Pons (tissue), 1 donor: ENCODE measurements at places on chromosomes 2 and 18.

DNA sequence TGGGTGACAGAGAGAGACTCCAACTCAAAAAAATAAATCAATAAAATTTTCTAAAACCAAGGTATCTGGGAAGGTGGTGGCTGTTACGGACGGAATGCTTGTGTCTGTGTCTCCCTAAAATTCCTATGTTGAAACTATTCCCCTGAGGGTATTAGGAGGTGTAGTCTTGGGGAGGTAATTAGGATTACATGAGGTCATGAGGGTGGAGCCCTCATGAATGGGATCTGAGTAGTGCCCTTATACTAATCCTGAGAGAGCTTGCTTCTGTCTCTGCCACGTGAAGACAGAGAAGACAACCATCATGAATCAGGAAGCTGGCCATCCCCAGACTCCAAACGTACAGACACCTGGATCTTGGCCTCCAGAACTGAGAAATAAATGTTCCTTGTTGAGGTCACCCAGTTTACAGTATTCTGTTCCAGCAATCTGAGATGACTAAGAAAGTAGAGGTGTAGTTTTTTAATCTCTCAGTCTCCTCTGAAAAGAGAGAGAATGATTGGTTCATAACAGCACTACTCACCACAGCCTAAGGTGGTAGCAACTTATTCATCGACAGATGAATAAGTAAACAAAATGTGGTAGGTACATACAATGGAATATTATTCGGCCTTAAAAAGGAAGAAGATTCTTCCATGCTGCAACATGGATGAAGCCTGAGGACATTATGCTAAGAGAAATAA lies 38.4 kb downstream of the TGFBRAP1 start:
- DNase-seq, result no peak

GRCh38 chr2:147482916-147483669 lies 361.7 kb upstream of the ACVR2A start:
- no peak for DNase-seq

GRCh38 chr2:33204945-33205344 lies 258.2 kb downstream of the LTBP1 start:
- DNase-seq, result no peak

DNA sequence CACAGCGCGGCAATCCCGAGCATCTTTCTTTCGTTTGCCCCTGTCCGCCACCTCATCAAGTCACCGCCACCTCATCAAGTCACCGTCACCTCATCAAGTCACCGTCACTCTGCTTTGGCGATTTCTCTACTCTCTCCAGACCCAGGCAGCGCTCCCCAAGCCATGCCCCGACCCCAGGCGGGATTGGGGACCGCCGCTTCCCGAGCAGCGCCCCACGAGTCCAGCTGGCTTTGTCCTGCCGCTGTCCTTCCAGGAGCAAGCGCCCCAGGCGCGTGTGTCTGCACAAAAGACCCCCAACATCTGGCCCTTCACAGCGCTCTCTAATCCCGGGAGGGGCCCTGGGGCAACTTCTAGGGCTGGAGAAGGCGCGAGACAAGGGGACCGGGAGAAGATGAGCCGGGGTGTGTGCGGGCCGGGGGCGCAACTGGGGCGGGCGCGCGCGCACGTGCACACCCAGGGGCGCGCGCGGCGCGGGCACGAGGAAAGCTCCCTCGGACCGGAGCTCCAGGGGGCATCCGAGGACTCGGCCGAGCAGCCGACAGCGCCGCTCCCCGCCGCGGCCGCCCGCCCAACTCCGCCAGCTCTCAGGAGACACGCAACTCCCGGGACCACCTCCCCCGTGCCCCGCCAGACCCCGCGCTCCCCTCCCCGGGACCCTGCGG lies 633 bp upstream of the RNF152 start:
- no peak for DNase-seq

DNA sequence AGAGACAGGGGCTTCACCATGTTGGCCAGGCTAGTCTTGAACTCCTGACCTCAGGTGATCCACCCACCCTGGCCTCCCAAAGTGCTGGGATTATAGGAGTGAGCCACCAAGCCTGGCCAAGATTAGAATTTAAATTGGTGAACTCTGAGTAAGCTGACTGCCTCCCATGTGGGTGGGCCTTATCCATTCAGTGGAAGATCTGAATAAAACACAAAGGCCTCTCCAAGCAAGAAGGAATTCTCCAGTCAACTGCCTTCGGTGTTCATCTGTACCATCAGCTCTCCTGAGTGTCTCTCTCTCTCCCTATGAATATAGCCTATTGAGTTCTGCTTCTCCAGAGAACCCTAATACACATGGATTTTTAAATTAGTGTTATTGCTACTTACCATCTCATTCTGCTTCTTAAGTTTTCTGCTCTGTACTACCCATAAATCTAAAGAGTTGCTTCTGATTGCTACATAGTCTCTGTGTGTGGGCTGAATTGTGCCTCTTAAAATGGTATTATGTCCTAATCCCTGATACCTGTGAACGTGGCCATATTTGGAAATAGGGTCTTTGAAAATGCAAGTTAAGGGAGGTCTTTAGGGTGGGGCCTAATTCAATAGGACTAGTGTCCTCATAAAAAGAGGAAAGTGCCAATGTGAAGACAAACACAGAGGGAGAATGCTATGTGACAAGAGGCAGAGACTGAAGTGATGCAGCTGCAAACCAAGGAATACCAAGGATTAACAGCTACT lies 36.3 kb downstream of the FBXO11 start:
- no peak for DNase-seq

- no peak for DNase-seq
These were observed 4.1 kb downstream of the TGFBRAP1 start for GRCh38 chr2:105325389-105325963.

DNA sequence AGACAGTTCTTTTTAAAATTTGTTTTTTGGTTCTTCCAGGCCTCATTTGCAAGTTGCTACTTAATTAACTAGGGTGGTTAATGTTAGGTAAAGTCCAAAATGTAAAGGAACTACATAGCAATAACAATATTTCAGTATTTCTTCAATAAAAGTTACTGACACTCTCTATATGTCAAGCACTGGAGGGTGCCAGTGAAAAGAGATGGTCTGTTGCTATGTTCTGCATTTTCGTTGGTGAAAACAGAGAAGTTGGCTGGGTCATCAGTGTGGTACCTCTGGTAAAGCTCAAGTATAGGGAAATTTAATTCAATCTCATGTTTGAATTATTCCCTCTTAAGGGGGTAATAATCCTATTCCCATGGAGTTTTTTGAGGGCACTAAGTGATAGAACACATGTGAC lies 16.3 kb upstream of the SCN1A start:
- no peak for DNase-seq

DNA sequence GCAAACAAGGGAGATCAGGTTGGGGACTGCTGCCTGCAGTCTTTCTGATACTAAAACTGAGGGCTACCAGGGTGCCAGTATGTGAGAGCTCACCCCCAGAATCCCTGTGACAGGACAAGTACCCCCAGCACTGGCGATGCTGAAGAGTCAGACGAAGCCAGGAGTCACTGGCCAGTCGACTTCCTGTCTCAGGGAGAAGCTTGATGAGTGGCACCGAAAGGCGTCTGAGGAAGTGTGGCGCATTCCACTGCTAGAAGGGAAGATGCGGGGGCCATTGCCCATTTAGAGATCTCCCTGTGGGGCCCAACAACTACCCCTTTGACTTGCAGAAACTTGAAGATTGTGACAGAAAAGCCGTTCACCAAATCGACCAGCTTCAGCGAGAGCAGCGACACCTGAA lies 22.0 kb downstream of the MXD1 start:
- DNase-seq, result no peak

DNA sequence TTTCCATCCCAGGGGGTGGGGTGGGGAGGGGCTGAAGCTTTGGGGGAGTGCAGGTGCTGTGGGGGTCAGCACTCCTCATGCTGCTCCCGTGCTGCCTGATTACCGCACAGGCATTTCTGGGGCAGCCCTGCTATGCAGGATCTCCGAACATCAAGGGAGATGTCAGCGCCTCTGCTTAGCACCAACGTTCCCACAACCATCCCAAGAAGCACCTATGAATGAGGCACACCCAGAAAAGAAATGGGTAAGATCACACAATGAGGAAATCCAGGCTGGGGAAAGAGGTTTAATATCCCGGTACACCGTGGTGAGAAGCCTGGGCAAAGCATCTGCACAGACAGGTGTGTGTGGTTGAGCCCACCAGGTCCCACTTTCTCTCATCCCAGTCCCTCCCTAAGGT lies 17.5 kb downstream of the GAREM2 start:
- no peak for DNase-seq

GRCh38 chr2:162327134-162327769 lies 8.8 kb upstream of the IFIH1 start:
- no peak for DNase-seq

- no peak for DNase-seq
These were observed 190.7 kb upstream of the SIX2 start for GRCh38 chr2:45199973-45200372.
